ENCODE measurements at places on chromosomes 4 and X.

GRCh38 chr4:78396613-78397291 is 154.8 kb upstream of the ANXA3 start:
- H3K27me3 ChIP-seq = no peaks in the 10 kb centered on the region
- H3K4me1 ChIP-seq = no peaks in the 10 kb centered on the region
- H3K36me3 ChIP-seq = no peaks in the 10 kb centered on the region
- no peak overlapping the region for H3K27ac ChIP-seq
- H3K4me3 ChIP-seq = no peak overlapping the region
- no peak for DNase-seq

GRCh38 chrX:94932278-94932965 is 1258.4 kb downstream of the FAM133A start:
- no peak for DNase-seq
- no peaks in the 10 kb centered on the region for H3K27me3 ChIP-seq
- no peaks in the 10 kb centered on the region for H3K4me1 ChIP-seq

GRCh38 chr4:66062044-66062443 is 391.8 kb upstream of the EPHA5 start:
- no peak overlapping the region for H3K27ac ChIP-seq
- H3K36me3 ChIP-seq = no peaks in the 10 kb centered on the region
- H3K27me3 ChIP-seq = no peaks in the 10 kb centered on the region
- no peak for DNase-seq
- H3K4me1 ChIP-seq = no peaks in the 10 kb centered on the region

GRCh38 chrX:151697522-151697921 is 2.3 kb downstream of the PRRG3 start:
- H3K27me3 ChIP-seq = no peaks in the 10 kb centered on the region
- H3K36me3 ChIP-seq = no peaks in the 10 kb centered on the region
- H3K4me3 ChIP-seq = no peak overlapping the region
- no peak for DNase-seq
- no peaks in the 10 kb centered on the region for H3K4me1 ChIP-seq

DNA sequence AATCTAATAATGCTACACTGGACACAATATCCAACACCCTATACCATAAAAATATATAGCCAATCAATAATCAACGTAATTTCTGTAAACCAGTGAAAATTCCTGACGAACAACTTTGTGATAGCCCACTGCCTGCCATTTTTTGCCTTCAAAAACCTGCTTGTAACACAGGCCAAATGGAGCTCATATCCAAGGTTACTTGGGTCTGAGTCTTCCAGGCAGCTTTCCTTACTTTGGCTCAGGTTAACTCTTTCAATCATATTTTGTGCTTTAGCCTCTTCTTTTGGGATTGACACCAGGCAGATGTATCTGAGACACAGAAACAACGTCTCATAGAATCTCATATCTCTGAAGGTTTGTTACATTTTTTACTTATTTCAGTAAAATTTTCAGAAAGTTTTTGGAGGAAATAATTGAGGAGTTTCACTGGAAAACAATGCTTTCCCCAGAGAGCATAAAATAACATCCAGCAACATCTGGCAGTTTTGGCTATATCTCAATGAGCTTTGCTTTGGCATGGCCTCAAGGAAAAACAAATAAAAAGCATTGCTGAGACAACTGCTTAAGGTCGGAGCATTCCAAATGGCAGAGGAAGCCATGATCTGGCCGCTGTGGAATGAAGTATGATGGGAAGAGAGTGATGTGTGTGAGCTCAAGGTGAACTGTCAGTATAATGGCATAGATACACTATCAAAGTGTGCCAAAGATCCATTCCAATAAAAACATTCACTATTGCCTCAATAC is 162.9 kb upstream of the SPIN4 start:
- H3K4me1 ChIP-seq = no peaks in the 10 kb centered on the region
- no peaks in the 10 kb centered on the region for H3K27me3 ChIP-seq
- H3K4me3 ChIP-seq = no peak overlapping the region
- no peak overlapping the region for H3K27ac ChIP-seq
- no peak for DNase-seq

- no peak overlapping the region for H3K4me3 ChIP-seq
- no peaks in the 10 kb centered on the region for H3K36me3 ChIP-seq
- no peaks in the 10 kb centered on the region for H3K4me1 ChIP-seq
- DNase-seq = no peak
- H3K27me3 ChIP-seq = peaks cover 7% of the 10 kb centered on the region
Observed at GRCh38 chrX:2859197-2859797, 30.6 kb downstream of the GYG2 start.

GRCh38 chr4:132809298-132810032 is 339.6 kb upstream of the PCDH10 start:
- no peak for DNase-seq
- H3K27ac ChIP-seq = no peak overlapping the region
- no peaks in the 10 kb centered on the region for H3K4me1 ChIP-seq
- H3K27me3 ChIP-seq = no peaks in the 10 kb centered on the region

GRCh38 chr4:67886281-67886680 is 2.5 kb upstream of the TMPRSS11D start:
- no peak overlapping the region for H3K27ac ChIP-seq
- no peaks in the 10 kb centered on the region for H3K4me1 ChIP-seq
- DNase-seq = no peak

All from T-cell (primary cell).